ENCODE measurements at places on chromosomes 1 and 21.

DNA sequence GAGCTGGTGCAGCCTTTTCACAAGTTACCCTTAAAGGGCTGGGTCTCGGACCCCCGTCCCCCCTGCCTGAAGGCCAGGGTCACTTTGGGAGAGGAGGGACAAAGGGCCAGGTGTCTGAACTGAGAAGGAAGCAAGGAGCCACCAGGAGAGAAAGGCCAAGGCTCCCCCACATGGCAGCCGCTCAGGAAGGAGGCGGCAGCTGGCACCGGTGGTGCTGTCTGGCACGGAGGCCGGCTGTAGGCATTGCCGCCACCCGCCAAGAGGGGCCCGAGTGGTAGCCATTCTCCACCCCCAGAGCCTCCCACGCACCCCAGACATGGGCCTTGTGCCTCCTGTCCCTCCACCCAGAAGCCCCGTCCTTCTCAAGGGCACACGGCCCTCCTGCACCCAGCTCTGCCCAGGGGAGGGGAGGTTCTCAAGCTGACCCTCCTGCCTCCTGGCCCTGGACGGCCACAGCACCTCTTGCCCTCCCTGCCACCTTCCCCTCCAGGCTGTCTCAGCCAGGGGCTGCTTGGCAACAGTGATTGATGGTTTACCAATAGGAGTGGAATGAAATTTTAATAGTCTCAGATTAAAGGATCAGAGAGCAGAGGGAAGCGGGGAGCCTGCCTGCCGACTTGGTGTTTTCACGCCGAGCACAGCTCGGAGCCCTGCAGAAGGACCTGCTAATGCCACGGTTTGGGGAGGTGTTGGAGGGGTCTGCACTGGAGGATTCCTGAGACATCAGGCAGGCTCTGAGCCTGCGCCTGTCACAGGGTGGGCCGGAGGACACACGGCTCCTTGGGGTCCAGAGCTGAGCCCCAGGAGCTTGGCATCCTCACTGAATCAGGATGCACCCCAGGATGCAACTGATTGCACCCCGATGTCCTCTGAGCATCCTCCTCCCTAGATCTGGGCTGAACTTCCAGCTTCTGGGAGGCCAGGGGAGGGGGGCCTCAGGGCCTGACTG, 211.9 kb upstream of the VAMP3 start:
- no peak for DNase-seq

DNA sequence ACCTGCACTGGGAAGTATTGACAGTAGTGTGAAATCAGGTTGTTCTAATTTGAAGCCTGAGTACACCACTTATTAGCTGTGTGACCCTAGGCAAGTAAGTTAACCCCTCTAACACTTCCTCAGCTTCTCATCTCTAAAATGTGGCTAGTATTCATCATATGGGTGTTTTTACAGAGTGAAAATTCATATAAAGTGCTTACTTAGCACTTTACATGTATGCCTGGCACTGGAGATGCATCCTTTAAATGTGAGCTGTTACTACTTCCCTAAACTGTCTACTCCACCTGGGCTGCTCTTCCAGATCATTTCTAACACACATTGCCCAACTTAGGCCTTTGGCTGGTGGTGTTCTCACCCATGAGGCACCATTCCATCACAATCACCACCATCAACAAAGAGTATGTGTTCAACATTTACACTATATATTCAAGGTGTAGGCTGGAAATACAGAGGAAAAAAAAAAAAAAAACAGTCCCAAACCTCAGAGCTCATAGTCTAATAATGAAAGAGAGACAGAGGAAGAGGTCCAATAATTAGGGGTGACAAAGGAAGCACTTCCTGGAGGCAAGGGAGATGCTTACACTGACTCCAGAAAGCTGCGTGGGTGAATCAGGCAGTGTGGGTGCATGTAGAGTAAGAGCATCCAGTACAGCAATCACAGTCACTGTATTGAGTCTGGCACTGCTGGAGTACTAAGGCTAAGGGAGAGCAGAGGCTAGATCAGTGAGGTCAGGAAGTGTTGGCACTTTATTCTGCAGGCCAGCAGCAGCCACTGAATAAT, 3.6 kb downstream of the STX6 start:
- DNase-seq: peak; percentile 18

- DNase-seq: no peak
Observed at GRCh38 chr21:39451332-39452206, at the start of gene SH3BGR. TSS of gene SH3BGR (plus strand) at chr21:39451970. CDS start at chr21:39452097, 127 bp downstream.

DNA sequence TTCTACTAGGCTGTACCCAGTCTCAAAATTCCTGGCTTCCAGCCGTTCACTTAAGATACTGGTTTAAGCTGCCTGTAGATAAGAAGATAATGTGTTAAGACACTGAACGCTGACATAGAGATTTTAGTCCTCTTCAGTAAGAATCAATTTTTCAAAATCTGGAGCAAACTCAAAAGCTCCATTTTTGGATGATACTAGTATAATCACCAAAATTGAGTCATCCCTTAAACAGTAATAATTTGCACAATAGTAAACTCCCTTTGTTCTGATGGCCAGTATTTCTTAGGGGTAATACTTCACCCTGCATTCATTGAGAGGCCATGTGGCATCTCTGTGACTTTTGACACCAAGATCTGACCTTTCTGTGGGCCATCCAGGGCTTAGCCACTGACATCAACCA, 299.8 kb upstream of the USP25 start:
- DNase-seq: no peak

DNA sequence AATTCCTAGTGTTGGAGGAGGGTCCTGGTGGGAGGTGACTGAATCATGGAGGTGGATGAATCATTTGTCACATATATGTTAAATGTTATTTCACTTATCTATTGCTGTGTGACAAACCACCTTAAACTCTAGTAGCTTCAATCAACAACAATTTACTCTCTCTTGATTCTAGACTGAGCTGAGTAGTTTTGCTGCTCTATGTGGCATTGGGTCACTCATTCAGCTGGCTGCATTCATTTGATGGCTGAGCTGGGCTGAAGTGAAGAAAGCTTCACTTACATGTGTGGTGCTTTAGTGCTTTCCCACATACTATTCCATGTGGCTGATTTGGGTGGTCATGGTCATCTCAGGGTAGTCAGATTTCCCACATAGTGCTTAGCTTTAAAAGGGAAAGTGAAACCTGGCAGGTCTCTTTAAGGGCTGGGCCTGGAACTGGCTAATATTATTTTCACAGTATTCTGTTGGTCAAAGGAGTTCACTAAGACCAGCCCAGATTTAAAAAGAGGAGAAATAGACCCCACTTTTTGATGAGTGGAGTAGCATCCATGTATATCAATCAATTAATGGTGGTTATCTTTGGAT, 10.5 kb downstream of the DNAH14 start:
- DNase-seq: no peak

DNA sequence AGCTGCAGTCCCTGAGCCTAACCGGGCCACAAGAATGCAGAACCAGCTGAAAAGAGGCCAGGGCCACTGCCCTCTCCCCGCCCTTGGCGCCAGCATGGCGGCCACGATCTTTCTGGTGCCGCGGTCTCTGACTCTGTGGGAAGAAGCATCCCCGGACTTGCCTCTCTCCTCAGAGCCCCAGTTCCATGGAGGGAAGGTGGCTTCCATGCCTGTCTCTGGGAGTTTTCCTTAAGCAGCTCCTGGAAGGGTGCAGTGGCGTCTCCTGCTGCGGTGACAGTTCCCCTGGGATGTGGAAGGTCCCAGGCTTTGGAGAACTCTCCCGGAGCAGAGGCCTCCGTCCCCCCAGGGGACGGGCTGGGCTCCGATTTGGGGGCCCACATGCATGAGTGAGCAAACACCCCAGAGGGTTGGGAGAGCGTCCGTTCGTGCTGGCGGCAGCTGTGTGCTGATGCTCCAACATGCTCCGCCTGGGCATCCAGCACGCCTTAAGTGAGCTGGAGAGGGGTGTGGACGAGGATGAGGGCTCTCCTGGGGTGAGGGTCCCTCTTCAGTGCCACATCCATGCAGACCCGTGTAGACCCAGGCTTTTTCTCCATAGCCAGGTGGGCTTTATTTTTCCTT, 109.8 kb upstream of the COL6A1 start:
- no peak for DNase-seq

- DNase-seq: no peak
Observed at GRCh38 chr1:15970911-15971310, 5.0 kb downstream of the ZBTB17 start.

DNA sequence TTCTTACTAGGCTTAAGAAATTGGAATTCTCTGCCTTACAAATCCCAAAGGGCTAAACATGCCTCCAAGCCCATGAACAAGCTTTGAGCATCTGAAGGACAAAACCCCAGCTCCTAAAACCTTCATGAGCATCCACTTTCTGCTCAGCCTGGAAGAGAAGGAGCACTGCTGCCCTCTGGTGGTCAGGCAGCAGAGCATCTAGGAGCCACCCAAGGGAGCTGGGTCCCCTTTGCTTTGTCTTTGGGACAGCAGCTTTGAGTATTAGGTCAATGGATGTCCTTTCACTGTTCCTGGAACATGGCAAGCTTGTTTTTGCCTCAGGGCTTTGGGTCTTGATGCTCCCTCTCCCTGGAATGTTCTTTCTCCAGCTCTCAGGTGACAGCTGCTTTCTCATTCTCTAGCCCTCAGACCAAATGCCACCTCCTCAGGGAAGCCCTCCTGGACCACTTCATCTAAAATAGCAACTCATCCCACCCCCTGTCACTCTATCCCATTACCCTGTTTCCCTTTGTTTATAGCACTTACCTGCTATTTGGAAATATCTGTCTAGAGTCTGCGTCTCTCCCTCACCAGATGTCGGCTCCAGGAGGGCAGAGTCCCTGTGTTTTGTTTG, 25.7 kb downstream of the RAB7B start:
- peak; percentile 71 for DNase-seq

DNA sequence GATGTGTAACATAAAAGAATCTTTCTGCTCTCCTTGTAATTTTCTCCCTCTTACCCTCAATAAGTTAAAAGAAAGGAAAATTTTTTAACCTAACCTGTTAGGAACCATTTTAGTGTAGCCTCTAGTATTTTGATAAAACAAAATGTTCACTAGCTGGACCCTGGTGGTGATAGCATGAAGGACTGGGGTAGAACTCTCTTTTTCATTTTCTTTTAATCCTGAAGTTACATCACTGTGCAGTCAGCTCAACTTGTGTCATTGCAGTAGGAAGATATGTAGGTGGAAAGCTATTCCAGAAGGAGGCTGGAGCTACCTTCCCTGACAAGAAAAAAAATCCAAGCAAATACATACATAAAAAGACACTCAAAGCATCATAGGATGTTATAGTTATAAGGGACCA, 39.3 kb downstream of the NFIA start:
- no peak for DNase-seq

DNA sequence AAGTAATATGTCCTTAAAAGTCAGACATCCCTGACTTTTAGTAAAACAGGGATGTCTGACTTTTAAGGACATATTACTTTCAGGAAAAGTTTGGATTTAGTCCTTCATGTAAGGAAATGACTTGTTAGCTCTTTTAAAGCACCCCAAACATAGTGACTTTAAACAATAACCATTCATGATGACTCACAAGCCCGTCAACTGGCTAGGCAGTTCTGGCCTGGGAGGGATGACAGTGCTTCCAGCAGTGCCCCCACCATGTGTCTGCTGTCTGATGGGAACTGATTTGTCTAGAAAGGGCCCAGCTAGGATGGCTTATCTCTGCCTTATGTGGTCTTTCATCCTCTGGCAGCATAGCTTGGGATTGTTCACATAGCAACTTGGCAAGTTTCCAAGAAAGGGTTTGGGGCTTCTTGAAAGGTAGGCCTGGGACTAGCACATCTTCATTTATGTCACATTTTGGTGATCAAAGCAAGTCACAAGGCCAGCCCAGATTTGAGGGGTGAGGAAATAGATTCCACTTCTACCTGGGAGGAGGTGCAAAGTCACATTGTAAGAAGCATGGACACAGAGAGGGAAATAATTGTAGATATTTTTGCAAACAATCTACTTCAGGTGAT, 143.5 kb downstream of the C1orf94 start:
- DNase-seq: no peak

- no peak for DNase-seq
Observed at GRCh38 chr1:166902279-166902678, 26.2 kb upstream of the TADA1 start.

- no peak for DNase-seq
Observed at GRCh38 chr1:18787825-18788385, 71.6 kb downstream of the TAS1R2 start.

- no peak for DNase-seq
Observed at GRCh38 chr1:150429805-150430204, 57.4 kb upstream of the TARS2 start.

- no peak for DNase-seq
Observed at GRCh38 chr1:8641377-8641997, 176.0 kb downstream of the RERE start.

- no peak for DNase-seq
Observed at GRCh38 chr21:31268090-31268489, 76.0 kb downstream of the TIAM1 start.

- DNase-seq: no peak
Observed at GRCh38 chr1:151721788-151722510, 627 bp downstream of the RIIAD1 start.

DNA sequence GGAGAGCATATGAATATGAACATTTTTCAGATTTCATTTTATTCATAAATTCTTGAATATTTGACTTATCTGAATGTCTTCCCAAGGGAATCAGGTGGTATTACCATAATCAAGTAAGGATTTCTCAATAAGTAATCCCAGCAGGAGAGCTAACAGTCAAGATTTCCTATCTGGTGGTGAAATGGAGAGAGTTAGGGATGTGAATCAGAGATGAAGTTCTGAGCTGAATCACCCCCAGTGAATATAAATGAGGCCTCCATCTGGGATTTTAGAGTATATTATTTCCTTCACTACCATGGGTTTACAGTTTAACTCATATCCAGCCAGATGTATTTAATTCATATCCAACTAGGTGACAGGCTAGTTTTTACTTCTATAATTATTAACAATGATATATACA, 61.5 kb upstream of the RGS2 start:
- DNase-seq: no peak

DNA sequence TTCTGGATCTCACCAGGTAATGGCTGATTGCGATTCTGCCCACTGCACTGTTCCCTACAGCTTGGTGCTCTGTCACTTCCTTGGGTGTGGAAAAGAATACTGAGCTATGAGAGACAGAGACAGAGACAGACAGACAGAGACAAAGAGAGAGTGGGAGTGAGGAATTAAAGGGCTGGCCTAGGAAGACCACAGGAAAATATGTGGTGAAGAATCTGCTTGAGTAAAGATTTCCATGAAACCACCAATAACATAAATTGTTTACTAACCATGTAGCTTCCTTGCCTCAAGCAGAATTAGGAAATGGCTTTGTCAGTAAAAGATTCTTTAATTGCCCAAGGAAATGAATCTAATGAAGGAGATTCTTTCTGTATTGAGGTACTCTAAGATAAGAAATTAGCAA, 54.4 kb downstream of the MPZL1 start:
- no peak for DNase-seq

DNA sequence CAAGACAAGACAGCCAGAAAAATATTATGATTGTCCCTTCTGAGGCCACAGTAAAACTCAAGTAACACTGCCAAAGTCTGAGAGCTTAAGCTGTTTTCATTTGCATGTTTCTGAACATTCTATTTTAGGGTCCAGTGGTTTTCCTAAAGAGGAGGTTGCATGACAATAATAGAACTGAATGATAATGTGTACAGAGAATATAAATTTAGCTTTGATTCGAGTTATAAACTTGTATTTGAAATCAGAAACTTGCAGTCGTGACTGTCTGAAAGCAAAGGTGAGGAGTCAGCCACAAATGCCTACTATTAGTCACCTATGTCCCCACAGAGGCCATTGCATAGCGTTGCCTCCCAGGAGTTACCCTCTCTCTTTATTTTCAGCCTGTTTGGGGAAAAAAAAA, 363.1 kb upstream of the ADGRL2 start:
- no peak for DNase-seq
